ENCODE measurements at places on chromosomes 6 and 20.

DNA sequence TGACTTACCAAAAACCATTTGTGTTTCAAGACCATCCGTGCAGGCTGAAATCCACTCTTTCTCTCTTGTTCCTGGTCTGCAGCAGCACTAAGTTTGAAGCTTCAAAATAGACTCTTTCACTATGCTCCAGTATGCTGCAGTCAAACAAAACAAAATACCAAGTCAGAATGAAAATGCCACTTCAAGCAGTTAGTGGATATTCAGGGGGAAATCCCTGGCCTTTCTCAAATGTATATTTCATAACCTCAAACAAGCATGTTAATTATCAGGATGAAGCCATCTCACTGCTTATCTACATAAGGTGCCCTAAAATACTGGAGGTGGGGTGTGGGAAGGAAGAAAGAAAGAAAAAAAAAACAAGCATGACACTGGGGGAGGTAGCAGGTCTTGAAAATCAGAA lies 103.5 kb downstream of the ATXN1 start:
- no peak for DNase-seq

DNA sequence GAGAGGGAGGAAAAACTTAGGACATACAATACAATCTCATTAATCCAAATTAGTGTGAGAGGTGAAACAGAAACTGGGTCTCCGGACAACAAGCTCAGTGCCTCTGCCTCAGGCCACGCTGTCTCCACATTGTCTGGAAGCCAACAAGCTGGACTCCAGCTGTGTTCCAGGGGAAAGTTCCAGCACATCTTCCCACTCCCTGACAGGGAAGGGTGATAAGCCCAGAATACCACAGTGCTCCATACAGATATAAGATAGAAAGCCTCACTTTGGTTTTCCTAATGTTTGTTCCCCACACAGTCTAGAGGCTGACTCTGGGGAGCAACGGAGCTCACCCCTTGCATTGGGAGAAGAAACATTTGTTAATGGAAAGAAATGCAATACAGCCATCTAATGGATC lies 117.1 kb upstream of the SPTLC3 start:
- no peak for DNase-seq

- no peak for DNase-seq
Measured at GRCh38 chr6:85463621-85464259, 13.9 kb downstream of the NT5E start.

- no peak for DNase-seq
Measured at GRCh38 chr6:118377711-118378414, 170.2 kb upstream of the PLN start.

- no peak for DNase-seq
Measured at GRCh38 chr6:22350109-22350508, 53.3 kb upstream of the PRL start.
